ENCODE measurements at places on chromosomes 6 and 20. TPM values are rescaled to one million over a fixed set of nuclear protein-coding genes. Genes with fewer than 3 reads are reported as not detected.

- DNase-seq, result no peak
These were observed 62.6 kb downstream of the BTBD3 start for GRCh38 chr20:11980263-11980662.

DNA sequence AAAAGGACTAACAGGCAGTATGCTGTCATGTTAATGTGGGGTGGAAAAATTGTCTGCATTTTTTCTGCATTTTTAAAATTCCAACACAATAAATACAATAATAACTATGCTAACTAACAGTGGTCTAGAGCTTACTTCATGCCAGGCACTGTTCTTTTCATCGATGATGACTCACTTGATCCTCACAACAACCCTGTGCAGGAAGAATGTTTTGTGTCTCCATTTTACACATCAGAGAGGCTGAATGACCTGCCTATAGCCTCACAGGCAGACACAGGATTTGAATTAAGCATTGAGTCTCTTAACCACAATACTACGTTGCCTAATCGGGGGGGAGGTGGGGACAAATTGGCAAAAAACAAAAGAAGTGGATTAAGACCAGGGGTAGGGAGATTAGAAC lies 26.9 kb upstream of the FANCE start:
- peak; percentile 91 for DNase-seq

GRCh38 chr6:116973976-116974375 lies 96.9 kb downstream of the RFX6 start:
- DNase-seq, result no peak

DNA sequence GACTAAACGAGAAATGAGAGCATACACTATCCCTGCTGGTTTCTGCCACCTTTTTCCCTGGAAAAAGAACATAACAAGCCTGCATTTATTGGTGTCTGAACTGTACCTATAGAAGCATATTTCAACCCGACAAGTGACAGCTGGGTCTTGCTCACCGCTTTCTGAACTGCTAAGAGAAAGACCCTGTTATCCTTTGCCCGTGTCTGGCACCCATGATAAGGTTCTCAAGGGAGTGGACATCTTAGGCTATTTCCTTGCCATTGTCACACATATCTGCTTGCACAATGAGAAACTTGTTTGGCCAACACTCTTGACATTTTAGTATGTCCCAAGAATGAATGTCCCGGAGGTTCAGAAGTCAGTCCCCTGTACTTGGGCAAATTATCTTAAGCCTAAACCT lies 19.3 kb downstream of the RIPOR2 start:
- DNase-seq, result no peak

The POLR3F gene
- 13.7 TPM for total RNA-seq

Data from fibroblast of the aortic adventitia (primary cell).